ENCODE measurements at places on chromosomes 11 and 22.

- DNase-seq = no peak
Observed at GRCh38 chr22:19383292-19383691, 48.2 kb downstream of the HIRA start.

GRCh38 chr11:66875378-66875777 is 18.5 kb downstream of the LRFN4 start:
- DNase-seq = no peak

DNA sequence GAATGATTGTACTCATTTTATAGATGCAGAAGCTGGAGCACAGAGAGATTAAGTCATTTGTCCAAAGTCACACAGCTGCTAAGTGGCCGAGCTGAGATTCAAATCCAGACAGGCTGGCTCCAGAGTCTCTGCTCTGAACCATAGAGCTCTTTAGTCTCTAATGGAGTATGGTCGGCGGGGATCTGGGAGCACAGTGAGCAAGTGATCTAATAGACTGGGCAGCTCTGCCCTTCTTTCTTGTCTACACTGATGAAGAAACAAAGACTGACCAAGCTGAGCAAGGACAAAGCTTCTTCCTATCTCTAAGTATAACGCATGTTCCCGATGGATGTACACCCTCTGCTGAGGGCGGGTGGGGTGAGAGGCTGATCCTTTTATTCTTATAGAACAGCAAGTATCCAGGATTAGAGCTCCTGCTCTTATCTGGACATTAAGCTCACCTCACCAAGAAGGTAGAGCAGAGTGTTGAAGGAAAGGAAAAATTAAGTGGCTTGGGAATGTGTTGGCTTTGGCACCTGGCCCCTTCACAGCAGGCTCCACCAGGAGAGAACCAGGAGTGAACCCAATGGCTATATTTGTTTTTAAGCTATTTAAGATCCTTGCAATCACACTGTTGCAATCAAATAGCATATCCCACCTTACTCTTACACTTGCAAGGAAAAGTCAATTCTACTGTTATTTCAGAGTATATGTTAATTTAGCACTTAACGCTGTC is 68.7 kb downstream of the ETS1 start:
- no peak for DNase-seq

- DNase-seq = no peak
Observed at GRCh38 chr11:36376888-36377758, 81.0 kb downstream of the PRR5L start.

DNA sequence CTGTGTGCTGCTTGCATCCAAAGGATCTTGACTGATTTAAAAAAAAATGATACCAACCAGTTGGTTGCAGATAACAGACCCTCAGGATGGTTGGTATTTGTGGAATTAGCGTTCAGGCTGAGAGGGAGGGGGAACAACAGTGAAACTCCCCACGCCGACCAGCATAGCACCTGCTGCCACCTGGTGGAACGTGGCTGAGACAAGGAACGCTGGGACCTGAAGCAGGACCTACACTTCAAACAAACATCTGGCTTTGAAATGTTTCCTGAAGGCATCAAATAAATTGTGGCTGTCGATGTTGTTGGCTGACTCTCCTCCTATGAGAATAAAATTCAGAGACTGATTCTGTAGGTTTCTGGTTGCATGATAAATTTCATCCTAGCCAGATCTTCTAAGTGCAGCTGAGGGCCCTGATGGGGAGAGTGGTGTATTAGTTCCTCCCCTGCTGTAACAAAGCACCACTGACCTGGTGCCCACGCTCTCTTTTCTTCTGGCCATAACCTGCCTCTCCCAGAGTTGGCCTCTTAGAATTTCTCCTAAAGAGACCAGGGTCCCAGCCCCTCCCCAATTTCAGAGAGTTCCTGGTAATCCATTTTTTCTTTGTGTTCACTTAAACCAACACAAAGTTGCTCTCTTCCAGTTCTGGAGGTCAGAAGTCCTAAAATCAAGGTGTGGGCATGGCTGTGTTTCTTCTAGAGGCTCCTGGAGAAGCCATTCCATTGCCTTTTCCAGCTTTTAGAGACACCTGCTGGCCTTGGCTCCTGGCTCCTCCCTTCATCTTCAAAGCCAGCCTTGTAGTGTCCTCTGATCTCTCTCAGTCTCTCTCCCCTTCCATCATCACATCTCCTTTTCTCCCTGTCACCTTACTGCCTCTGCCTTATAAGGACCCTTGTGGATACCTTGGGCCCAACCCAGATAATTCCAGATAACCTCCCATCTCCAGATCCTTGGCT is 17.3 kb downstream of the APOL2 start:
- no peak for DNase-seq

DNA sequence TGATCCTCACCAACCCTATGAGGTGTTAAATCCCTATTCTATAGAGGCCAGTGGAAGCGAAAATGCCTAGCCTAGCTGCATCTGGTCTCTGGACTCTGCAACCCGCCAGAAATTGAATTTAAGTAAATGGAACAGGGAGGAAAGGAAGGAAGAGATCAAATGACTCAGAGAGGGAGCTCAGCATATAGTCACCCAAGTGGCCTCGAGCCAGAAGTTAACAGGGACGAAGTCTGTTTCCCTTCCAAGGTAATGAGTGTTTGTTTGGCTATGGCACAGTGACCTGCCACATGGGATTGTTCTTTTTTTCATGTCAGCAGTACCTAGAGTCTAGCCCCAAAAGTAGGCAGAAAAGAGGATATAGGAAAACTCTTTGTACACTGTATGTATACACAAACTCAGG is 66.3 kb downstream of the PAK1 start:
- no peak for DNase-seq

DNA sequence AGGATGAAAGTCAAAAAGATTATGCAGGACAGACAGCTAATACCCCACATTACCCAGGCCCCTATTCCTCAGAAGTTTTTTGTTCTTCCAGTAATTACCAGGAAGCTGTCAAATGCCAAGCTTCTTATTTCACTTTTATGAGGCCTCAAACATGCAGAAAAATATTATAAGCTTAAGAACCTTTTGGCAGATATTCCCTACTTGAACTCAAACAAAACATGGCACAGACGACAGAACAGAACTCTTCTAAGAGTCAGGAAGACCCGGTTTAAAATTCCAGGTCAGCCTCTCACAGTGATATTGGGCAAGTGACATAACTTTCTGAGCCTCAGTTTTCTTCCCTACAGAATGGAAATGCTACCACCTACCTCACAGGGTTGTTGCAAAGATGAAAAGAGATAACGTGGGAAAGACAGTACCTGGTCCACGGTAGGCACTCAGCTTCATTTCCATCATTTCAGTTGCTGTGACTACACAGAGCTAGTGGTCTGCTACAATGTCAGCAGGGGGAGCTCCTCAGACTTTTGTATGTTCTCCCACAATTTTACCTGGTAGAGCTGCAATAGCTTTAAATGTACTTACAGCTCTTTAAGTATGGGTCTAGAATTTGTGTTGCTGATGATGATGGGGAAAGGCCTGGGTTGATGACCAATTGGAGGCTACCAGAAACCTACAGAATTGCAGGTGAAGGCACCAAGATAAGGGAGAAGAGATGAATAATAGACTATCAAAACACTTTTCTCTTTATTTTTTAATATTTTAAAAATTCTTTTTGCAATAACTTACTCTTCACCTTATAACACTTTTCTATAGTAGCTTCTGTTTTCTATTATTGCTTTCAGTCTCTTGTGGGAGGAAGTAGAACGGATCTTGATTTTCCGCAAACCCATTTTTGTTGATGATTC is 98.3 kb upstream of the CHRM4 start:
- no peak for DNase-seq

DNA sequence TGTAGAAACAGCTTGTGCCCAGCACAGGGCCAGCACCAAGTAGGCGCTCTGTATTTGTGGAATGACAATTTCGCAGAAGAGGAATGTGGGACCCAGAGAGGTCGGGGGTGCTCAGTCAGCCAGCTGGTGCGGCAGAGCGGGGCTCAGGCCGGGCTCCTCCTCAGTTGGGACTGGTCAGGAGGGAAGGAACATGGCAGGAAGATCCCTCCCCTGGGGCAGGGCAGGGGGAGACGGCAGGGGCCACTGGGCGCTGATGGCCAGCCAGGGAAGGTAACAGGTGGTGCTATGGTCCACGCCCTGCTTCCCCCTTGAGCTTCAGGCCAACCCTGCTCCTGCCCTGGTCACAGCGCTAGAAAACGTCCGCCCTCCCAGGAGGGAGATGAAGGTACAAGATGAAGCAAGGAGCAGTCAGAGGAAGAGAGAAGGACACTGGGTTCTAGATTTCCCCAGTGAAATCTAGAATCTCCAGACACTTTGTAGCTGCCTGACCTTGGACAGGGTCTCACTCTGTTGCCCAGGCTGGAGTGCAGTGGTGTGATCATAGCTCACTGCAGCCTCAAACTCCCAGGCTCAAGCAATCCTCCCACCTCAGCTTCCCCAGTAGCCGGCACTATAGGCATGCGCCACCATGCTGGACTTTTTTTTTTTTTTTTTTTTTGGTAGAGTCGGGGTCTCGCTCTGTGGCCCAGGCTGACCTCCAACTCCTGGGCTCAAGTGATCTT is 13.5 kb upstream of the SPI1 start:
- no peak for DNase-seq

- no peak for DNase-seq
Observed at GRCh38 chr11:61868571-61869428, 22.5 kb downstream of the FADS3 start.

- DNase-seq = no peak
Observed at GRCh38 chr11:47649276-47649675, 6.9 kb upstream of the MTCH2 start.

- DNase-seq = no peak
Observed at GRCh38 chr11:34072832-34073231, 21.3 kb downstream of the CAPRIN1 start.

GRCh38 chr22:38725900-38726655 is 20.3 kb downstream of the GTPBP1 start:
- DNase-seq = no peak

DNA sequence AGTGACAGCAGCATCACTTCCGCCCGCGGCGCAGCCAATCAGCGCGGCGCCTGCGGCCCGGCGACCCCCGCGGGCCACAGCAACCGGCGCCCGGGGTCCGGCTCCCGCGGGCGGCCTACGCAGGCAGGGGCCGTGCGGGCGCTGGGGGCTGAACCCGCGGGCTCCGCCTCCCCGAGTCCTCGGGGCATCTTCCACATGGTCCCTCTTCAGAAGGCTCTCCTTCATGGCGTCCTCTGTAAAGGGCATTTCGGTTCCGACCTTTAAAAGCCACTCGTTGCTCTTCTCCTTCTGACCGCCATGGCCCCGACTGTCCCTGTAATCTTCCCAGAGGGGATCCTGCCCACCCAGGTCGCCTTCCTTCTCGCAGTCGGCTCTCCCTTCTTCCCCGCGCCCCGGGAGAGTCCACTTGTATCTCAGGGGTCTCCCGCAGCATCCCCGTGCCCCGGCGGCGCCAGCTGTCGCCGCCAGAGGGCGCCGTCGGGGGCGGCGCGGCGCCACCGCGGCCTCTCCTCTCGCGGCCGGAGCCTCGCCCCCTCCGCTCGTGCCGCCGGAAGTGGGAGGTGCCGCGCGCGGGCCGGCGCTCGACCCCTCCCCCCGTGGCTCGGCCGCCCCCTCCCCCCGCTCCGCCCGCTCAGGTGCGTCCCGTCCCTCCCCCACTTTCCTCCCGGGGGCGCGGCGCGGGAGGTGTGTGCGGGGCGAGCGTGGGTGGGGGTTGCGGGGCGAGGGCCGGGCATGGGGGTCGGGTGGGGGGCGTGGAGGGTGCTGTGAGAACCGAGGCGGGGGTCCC is at the start of gene RNF214:
TSS of gene RNF214 (plus strand) at position 580 of the 787 bp plus-strand sequence. CDS start 1,602 bp downstream, outside the sequence.
- peak; percentile 36 for DNase-seq

DNA sequence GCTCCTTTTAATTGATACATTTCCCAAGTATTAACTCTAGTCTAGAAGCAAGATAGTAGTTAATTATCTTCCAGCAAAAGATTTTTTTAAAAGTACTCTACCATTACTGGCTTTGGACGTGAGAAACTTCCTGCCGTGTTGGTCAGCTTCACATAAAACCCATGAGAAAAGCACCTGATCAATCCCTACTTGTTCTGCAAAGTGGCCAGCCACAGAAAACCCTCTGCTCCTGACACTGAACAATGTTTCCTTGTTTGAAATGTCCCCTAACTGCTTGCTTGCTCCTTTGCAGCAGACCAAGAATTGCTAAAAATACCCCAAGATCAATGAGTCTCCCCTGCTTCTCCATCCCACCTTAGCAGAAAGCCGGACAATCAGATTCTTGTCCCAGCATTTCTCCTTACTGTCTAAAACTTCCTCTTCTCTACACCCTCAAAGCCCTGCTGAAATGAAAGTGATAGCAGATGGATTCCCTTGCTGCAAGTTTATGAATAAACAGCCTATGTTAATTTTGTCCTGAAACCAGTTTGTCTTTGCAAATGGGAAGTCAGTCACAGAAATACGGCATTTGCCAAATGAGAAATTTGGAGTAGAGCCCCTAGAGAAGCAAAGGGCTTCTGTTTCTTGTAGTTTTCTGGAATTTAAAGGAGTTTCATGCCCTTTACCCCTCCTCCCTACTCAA is 207.1 kb upstream of the ARHGAP20 start:
- no peak for DNase-seq

DNA sequence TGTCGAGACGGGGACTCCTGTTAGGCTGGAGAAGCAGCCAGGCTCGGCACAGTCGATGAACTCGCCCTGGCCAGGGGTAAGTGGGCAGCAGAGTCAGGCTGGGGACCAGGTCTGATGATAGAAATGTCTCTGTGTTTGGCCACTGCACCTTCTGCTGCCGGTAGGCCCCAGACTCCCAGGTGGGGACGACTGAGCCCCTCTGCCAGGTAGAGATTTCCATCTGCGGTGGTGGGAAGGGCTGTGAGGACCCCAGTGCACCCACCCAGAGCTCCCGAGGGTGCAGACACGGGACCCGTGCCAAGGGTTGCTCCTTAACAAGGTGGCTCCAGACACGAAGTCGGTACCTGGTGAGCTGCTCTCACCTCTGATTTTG is 862.5 kb downstream of the TBC1D22A start:
- no peak for DNase-seq

GRCh38 chr11:6681505-6681904 is 1.6 kb downstream of the MRPL17 start:
- no peak for DNase-seq

DNA sequence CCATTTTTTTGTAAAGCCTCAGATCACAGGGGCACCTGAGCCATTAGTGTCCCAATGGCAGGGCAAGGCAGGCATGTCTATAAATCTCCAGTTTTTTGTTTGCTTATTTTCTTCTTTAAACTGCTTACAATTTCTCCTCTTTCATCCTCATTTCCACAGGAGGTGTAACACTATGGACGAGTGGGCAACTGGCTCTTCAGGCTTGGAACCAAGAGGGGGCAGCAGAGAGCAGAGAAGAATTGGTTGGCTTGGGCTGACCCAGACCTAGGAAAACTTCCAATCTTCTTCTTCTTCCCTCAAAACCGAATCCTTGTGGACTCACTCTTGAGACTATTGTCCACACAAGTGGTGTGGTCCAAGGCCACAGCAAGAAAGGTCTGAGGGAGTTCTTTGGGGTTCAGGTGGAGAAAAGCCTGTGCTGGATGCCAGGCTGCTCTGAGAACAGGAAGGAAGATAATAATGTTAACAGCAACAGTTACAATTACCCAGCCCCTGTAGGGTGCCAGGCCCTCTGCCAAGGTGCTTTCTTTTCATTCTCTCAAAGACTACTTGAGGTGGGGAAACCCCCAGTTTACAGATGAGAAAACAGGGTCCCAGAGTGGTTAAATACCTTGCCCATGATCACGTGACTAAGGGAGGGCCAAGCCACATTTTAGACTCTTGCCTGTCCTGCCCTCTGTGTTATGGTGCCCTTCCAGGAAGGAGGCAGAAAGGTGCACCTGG is 70.7 kb upstream of the E2F8 start:
- peak; percentile 7 for DNase-seq

All from stimulated activated CD4-positive, alpha-beta T cell treated with anti-CD3 and anti-CD28 coated beads, Interleukin-1b, Interleukin-23, amount 100 ng/mL, for 1 hour (primary cell).